RPMI8226 (cell line): ENCODE measurements at places on chromosomes 1 and 21.
A peak's percentile ranks its signal among the peaks of the same experiment; 100 is the strongest.

- DNase-seq, result peak; percentile 82
Observed at GRCh38 chr1:160952129-160952510, 2.5 kb downstream of the ITLN2 start.

DNA sequence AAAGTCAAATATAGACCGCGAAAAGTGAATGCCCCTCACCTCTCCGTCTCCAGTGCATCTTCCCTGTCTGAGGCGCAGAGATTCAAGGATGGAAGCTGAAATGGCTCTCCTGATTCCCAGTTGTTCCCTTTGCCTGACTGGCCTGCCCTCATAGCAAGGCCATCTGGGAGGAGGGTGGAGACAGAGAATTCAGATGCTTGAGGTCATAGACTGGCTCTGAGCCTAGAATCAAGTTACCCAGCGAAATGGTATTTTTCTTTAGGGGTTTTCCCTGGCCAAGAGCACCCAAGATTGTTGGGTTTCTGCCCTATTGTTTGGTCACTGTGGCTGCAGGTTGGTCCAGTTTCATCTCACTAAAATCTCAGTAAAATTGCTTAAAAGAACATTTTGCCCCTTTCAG, 7.2 kb downstream of the METTL13 start:
- no peak for DNase-seq

GRCh38 chr1:218495931-218496330, 150.8 kb downstream of the TGFB2 start:
- no peak for DNase-seq

GRCh38 chr1:35298464-35298863, 30.0 kb downstream of the ZMYM4 start:
- DNase-seq, result peak; percentile 52

DNA sequence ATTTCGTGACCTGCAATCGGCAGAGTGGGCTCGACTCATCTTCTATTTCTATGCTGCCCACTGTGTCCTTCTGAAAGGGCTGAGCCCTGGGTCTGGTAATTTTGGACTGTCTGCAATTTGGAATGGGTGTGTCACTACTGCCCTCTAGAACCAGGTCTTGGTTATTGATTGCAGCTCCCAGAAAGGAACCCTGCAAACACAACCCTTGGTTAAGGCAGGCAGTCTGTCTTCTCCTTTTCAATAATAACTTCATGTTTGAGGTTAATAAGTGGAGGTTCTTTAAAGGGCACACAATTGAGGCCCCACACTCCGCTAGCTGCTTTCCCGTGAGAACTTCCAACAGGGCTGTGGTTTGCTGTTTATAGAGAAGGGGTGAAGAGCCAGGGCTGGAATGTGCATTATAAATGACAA, 79.9 kb upstream of the LYST start:
- peak; percentile 46 for DNase-seq
